ENCODE measurements at places on chromosomes 13 and 19.
A peak's percentile ranks its signal among the peaks of the same experiment; 100 is the strongest.

DNA sequence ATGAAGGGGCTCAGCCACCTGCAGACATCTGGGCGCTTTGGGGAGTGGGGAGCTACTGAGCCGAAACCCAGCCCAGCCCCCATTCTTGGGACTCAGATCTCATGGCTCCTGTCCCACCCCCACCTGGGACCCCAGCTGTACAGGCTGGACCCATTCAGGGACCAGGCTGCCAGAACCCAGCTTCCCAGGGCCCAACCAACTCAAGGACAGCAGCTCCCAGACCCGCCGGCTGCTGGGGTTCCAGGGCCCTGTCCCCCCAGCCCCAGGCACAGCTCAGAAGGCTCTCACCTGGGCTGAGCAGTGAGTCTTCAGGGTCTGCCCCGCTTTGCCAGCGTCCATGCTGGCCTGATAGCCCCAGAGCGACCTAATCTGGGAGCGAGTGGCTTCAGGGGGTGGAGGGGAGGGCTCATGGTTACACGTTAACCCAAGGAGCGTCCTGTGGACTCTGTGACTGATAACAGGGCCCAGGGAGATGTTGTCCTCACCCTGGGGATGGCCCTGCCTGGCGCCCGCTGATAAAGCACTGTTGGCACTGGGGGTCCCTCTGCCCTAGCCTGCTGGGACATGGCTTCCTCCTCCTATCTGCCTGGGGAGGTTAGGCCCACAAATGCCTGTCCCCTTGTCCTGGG lies at the start of gene TMEM86B:
TMEM86B (minus strand) TSS at position 361 of the 629 bp plus-strand sequence; CDS start at position 339, 22 bp downstream.
- DNase-seq = no peak

DNA sequence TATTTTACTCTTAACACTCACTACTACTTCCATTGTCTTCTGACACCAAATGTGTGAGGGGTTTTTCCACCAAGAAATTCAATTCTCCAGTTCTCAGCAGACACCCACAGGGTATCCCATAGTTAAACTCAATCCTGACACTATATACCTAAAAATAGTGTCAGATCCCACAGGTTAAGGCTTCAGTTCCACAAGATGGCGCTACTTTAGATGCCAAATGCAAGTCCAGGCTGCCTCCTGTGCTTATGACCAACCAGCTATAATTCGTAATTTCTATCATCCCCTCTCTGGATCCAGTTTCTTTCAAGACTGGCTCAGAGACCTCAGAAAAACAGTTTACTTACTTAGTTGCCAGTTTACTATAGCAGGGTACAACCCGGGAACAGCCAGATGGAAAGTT lies 1146.2 kb upstream of the SPRY2 start:
- peak; percentile 0 for DNase-seq

GRCh38 chr19:42277821-42278451 lies 8.9 kb downstream of the CIC start:
- no peak for DNase-seq

DNA sequence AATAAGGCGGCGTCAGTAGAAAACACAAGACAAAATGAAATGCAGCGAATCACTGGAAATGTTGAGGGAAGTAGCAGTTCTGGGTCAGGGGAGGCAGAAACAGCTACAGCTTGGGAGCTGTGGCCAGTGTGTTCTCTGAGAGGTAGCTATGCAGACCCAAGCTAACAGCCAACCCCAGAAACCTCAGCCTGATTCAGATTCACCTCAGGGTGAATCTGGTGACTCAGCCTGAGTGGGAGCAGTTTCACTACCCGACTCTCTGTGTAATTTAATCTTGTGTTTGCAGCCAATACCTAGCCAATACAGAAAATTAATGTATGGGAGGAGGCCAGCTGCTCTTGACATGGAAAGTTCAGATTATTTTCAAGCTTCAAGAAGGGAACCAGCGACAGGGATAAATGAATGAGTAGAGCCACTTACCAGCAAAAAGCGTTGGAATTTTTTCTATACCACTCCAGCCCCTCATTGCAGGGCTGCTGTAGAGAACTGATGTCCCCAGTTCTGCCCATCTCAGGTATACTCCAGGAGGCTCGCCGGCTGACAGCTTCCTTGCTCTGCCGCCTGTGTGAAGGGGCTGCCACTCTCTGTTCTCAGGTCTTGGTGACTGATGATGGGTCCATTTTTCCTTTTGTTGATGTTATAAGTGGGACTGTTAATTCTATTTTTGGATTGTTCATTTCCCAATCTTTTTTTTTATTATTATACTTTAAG lies 8.9 kb downstream of the IGFL3 start:
- peak; percentile 67 for DNase-seq

DNA sequence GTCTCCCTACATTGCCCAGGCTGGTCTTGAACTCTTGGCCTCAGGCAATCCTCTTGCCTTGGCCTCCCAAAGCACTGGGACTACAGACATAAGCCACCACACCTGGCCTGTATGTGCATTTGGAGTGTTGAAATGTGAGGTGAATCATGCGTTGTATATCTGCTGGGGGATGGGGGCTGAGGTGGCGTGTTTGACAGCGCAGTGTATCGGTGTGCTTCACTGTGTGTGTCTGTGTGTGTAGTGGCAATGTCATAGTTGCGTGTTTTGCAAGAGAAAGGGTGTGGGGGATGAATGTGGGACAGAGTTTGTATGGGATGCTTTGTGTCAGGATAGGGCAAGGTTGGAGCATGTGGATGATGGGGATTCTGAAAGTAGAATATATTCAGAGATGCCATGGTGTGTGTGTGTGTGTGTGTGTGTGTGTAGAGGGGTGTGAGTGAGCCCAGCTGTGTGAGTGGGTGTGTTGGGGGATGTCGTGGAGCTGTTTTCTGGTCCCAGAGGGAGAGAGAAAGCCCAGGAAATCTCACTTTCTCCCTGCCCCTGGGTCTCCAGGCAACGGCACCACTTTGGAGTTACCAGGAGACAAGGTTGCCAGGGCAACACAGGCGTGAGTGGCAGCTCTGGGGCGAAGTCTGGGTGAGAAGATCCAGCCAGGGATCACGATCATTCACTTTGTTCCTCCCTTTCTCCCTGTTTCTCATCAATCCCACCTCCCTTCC lies 1.1 kb upstream of the SWSAP1 start:
- DNase-seq = no peak

GRCh38 chr13:44237276-44237767 lies 136.3 kb upstream of the SERP2 start:
- peak; percentile 73 for DNase-seq

GRCh38 chr19:11414544-11414943 lies 4.6 kb downstream of the RGL3 start:
- DNase-seq = no peak

DNA sequence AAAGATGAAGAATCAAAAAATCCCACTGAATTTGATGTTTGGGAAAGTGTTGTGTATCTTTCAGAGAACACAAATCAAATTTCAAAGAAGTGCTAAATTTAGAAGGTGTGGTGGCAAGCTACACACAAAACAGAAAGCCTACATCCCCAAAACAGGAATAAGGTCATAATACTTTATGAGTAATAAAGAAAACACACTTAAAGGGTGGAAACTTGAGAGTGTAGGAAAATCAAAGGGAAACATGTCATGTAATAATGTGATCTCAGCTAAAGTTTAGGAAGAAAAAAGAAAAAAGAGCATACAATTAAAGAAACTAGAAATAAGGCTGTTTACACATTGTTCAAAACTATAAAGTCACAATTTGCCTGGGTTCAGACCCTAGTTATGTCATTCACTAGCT lies 668.7 kb downstream of the PCDH17 start:
- no peak for DNase-seq

GRCh38 chr13:60494296-60494695 lies 97.3 kb downstream of the TDRD3 start:
- no peak for DNase-seq

DNA sequence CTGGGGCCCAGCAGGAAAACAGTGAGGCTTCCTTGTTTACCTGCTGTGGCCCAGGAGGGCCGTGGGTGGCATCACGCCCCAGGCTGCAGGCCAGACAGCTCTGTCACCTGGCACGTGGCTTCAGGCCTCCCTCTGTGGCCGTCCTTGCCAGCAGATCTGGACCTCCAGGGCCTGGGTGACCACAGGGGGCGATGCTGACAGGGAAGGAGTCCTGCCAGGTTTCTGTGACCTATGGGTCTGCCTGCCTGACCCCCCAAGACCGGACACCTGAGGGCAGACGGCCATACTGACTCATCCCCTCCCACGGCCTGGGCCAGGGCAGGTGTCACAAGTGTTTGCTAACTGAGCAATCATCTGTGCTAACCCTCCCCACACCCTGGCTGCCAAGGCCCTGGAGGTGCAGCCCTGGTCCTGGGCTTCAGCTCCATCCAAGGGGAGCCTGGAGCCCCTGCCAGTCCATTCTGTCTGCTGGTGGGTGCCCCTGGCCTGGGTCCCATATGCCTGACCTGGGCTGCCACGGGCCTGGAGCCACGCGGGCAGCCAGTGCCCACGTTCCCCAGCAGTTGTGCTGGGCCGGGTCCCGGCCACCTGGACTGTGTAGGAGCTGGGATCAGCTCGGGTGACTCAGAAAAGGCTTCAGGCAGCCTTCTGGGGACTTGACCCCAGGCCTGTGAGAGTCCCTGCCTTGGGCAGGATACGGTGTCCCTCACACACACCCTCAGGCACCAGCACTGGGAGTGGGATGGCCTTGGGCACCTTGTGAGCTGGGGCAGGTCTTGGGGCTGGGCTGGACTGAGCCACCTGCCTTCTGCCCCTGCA lies 3.7 kb downstream of the CDC34 start:
- no peak for DNase-seq

Measured in activated CD4-positive, alpha-beta T cell treated with anti-CD3 and anti-CD28 coated beads, Interleukin-10, Interleukin-2, amounts not matched to agents 100 ng/mL and 50 ng/mL, durations not matched to agents 16 hours and 8 hours (primary cell).